Activated naive CD4-positive, alpha-beta T cell (primary cell): ENCODE measurements at places on chromosomes 2 and 18.

- no peak for DNase-seq
Observed at GRCh38 chr18:31783059-31783458, 22.4 kb upstream of the SLC25A52 start.

DNA sequence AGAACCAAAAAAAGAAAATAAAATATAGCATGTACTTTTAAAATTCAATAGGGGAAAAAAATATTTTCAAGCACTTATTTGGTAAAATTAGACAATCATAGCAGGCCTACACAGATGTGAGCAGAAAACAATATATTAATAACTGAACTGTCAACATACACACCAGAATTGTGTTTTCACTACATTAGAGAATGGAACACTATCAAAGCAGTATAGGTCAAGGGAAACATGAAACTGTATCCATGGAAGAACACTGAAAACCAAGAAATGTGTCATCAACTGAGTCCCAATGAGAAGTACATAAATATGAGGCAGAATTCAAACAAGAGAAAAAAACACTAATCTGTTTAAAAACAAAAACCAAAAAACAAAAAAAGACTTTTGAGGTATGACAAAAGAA, 132.4 kb downstream of the USP34 start:
- no peak for DNase-seq

- DNase-seq, result no peak
Observed at GRCh38 chr2:11824901-11825828, 78.7 kb downstream of the LPIN1 start.

DNA sequence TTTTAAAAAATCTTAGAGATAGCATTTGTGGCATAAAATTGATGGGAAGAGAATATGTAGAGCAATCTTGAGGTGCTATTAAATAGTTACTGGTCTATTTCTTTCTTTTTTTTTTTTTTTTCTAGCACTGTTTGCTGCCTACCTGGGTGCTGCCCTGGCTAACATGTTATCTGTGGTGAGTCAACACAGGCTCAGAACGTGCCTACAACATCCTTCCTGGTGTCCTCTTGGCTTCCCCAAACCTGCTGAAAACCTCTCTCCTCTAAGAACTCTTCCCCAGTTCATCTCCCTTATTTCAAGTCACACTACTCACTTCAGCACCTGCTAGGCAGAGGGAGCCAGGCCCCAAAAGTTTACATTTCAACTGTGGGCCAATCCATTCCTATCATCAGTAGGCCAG, 45.1 kb upstream of the SLC14A1 start:
- no peak for DNase-seq

- no peak for DNase-seq
Observed at GRCh38 chr2:220460257-220460985, 833.0 kb downstream of the SLC4A3 start.

- no peak for DNase-seq
Observed at GRCh38 chr2:105796791-105797190, 52.1 kb downstream of the NCK2 start.

DNA sequence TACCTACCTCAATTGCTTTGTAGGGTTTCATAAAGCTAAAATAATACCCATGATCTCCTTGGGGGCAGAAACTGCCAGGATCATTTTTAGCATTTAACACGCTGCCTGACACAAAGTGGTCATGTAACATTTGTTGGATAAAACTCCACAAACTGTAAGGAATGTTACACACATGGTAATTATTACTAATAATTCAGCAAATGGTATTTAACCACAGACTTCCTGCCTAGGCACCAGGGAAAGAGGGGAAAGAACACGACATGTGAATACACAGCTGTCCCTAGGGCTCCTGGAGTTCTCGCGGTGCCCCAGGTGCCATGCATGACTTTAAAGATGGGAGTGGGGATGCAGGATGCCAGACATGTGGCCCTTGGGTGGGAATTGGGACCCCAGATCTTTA, 43.5 kb downstream of the ASAP2 start:
- no peak for DNase-seq

GRCh38 chr2:33188799-33189198, 242.0 kb downstream of the LTBP1 start:
- DNase-seq, result no peak

GRCh38 chr2:151241224-151241623, 20.4 kb downstream of the RBM43 start:
- no peak for DNase-seq

DNA sequence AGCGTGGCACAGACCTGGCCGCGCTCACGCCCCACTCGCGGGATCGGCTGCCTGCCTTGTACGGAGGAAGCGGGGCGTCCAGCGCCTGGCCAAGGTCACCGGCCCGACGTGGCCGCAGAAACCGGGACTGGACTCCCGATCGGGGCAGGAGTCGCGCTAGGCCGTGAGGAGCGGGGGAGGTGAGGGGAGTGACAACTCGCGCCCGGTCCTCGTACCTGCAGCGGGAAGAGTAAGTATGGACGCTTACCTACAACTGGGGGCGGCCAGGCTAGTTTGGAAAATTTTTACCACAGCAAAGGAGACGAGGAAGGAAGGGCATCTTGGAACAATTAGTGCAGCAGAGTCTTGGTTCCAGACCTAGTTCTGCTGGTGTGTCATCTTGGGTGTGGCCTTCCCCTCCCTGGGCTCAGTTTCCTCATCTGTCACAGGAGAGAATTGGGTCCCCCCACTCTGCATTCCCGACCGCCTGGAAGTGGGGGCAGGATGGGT, 693 bp downstream of the UBE2F start:
- DNase-seq, result no peak

DNA sequence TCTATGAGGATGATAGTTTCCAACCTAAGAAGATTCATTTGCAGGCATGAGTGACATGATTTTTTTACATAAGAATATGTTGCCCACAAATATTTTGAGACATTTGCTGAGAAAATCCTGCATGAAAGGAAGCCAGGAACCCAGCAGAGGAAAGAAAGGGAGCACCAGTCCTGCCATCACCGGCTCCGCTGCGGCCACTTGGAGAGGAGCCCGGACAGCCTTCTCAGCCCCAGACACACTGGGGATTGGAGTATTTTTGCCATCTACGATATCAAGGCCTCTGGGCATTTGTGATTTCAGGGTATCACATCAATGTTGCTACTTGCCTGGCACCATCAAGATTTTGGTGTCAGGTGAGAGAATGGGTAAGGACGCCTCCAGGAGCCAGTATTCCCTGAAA, 228.3 kb downstream of the PTGR3 start:
- no peak for DNase-seq

DNA sequence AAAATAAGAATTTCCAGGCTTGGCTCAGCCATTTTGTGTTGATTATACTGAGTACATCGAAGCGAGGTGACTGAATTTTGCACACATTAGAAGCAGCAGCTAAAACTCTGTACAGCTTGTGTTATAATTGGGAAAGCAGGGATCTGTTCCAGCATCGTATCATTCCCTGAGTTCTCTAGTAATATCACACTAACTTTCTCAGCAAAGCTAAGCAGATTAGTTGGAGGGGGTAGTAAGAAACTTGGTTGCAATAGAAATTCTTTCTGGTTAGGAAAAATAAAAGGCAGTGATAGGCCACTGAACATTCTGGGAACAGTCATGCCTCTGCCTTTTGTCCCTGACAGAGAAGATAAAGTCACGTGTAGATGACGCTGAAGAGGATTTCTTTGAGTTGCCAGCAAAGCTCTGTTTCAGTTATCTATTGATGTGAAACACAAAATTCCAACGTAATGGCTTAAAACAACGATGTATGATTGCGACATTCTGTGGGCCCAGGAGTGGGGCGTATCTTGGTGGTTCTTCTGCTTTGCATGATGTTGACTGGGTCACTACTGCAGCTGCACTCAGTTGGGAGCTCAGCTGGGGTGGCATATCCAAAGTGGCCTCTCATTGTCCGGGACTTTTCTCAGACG, 202.1 kb upstream of the MEX3C start:
- DNase-seq, result no peak

DNA sequence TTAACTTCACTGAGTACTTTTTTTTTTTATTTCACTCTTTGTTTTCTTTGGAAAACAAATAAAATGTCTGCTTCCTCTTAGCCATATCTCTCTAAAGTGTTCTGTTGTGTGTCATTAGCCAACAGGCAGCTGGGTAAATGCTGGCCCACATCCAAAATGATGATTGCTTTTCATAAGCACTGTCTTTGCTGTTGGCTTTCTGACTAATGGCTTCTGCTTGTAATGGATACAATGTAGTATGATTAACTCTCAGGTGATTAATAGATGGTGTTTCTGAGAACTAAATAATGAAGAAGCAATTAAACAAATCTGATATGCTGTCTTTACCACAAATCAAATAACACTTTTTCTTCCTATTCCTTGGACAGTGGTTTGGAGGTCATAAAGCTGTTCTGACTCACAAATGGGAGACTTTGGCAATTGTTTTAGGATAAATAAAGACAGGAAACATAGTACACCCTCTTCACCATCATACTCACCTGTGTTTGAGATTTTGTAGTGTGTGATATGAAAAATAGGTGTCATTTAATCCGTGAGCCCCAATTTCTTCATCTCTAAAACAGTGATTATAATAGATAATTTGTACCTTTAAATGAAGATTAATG, 888.4 kb downstream of the TSN start:
- no peak for DNase-seq

DNA sequence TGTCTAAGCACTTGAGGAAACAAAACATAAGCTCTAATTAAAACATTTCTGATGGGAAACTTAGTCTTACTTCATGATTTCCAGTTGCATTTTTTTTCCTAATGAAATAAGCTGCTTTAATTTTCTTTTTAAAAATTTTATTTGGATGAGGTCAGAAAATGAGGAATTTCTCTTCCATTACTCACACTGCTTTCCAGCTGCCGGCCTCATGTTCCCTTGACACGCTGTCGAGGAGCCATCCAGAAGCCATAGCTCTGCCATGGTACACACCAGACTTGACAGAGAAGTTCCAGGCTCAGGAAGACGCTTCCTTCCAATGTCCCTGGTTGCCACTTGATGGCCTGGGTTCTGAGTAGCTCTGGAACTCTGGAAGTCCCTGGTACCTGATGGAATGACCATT, 12.1 kb upstream of the MAPRE2 start:
- DNase-seq, result no peak

DNA sequence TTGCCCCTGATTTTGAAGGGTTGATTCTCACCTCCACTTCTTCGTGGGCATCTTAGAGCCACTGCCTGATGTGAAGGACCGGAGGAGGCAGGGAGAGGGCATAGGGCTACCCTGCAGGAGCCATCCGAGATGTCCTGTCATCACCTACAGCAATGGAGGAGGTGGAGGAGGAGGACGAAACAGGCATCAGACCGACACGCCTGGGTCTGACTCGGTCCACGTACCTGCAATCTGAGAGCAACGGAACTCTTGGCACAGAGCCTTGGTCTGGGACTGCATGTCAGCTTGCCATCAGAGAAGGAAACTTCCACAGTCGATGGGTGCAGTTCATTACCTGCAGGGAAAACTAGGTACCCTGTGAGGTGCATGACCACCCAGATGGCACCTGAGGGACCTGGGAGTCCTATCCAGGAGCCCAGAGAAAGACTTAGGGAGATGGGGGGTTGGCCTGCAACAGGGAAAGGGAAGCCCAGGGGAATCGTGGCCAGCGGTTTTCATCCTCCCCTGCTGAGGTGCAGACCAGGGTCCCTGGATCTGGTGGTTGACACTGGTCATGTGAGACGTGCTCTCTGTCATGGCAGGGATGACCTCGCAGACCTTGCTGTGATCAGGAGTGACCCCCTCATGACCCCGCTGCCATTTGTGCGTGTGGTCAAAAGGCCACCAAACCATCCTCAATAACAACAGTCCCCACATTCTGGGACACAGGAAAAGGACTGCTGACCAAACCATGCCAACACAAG, 190.8 kb downstream of the SEPTIN10 start:
- no peak for DNase-seq

- no peak for DNase-seq
Observed at GRCh38 chr2:232229911-232230310, 148.6 kb upstream of the ALPP start.

DNA sequence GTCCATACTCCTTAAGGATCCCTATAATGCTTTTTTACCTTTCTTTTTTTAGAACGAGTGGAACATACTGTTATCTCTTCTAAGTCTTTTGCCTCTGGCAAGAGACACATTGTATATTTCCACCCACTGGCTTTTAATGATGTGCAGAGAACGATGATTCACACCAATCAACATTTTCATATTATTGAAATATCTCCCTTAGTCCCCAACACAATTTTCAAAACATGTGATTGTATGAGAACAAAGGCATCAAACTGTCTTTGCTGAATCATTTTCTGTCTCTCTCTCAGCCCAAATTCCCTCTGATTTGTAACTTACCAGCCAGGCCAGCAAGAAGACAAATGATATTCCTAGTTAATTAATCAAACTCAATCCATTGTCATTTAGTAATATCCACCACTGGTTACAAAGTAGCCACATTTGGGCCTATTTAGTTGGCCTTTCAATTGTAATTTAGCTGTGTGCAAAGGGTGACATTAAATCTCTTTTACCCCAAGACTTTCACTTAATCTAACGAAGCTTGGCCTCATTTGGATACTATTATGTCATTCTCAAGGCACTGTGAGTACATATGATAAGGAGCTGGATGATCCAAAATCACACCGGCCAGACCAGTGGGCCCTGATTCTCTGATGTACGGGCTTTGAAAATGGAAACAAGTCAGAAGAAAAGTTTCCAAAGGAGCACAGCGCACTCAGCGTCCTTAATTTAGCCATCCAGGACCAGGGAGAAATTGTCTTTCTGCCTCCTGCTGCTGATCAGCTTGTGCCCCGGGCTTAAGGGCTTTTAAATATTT, 185.1 kb downstream of the SCG2 start:
- DNase-seq, result no peak

- no peak for DNase-seq
Observed at GRCh38 chr2:66481100-66481549, 46.2 kb downstream of the MEIS1 start.

- no peak for DNase-seq
Observed at GRCh38 chr2:126228531-126228930, 427.4 kb upstream of the GYPC start.

DNA sequence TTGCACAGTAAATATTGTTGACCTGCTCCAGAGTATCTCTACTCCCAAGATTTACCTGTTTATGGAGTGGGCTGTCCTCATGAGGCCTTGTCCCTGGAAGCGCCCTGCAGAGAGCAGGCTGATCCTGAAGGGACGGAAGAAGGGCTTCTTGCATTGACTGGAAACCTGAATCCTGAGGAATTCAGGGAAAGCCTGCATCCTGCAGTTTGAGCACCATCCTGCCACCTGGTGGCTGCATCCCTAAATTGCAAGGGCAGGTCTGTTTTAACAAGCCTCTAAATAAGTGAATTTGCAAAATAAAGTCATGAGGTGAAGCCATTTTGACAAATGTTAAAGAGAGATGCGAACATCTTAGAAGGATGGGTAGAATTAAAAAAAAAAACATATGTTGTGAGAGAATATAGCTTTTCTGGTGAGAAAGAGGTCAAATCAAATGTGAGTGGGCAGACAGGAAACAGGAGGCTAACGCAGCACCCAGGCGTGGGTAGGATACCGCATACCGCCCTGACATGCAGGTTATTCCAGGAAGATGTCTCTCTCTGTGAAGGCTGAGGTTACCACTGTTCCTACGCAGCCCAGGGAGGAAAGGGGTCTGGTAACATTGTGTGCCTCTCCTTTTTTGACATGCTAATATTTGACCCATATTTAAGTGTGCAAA, 754.9 kb downstream of the RNF144A start:
- DNase-seq, result no peak
